Left lobe of liver (tissue), 2 donors: ENCODE measurements at places on chromosomes 13 and 19. TPM values are rescaled to one million over a fixed set of nuclear protein-coding genes. Genes with fewer than 3 reads are reported as not detected.

- no peak for DNase-seq
Observed at GRCh38 chr13:54018485-54018884, 989.9 kb downstream of the OLFM4 start.

Gene MIA
- total RNA-seq, result 0.43 TPM

DNA sequence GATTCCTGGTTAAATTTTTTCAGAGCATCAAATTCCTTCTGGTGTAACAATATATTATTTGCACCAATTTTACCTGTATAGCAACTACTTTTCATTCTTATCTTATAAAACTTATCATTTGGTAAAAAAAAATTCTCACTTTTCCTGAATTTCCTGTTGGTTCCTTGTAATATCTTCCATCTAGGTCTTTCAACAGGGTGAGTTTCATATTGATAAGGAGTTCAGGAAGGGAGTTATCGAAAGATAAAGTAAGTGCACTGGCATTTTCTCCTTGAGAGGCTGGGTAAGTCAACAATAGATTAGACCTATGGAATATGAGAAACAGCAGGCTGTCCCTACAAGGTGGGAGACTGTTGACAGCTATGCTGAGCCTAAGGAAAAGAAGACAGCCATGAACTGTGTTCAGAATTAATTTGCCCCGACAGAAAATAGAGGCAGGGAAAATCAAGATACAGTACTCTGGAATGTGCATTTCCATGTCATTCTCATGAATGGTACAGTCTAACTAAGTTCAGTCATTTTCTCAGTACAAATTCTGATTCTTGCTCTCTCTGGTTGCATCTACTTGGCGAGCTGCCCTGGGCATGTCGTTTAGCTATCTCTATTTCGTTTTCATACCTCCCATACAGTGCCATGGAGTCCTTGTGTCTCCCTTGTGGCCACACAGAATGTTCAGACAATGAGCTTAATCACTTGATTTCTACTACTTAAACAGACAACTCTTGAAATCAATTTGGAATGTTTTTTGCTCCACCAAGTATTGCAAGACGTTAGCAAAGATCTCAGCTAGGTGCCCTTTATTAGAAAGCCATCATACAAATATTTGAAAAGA is 9.9 kb downstream of the IGFL1 start:
- no peak for DNase-seq

Gene ZNF208
- 0.70 TPM for total RNA-seq

DNA sequence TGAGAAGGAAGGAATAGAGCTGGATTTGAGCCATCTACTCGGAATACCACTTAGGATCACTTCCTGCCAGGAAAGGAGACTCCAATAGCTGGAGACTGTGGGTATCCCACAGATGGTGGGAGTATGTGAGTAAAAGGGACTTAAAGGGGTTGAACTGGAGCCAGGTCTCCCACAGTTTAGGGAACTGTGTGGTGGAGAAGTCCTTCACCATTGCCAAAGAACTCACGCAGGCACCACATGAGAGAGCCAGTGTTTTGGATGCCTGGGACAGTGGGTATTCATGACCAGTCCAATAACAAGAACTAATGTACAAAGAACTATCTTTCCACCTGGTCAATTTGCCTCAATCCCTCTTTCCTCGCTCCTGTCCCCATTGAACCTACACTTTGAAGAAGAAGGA is 24.4 kb upstream of the MYCBP2 start:
- no peak for DNase-seq

DNA sequence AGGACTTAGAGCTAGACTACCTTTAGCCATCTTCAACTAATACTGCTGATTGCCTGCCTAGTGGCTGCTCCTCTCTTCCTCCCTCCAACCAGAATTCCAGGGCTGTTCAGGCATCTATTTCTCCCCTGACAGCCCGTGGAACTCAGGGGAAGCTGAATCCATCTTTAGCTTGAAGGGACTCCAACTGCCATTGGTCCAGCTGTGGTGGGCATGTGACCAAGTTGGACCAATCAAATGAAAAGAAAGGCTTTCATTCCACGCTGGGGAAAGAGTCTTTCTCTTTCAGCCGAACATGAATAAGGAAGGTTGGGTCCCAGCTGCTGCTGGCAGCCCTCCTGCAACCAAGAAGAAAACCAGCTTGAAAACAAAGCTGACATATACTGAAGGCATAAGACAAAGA is 168.5 kb upstream of the OBI1 start:
- no peak for DNase-seq

Gene PLK5
- not detected for total RNA-seq

DNA sequence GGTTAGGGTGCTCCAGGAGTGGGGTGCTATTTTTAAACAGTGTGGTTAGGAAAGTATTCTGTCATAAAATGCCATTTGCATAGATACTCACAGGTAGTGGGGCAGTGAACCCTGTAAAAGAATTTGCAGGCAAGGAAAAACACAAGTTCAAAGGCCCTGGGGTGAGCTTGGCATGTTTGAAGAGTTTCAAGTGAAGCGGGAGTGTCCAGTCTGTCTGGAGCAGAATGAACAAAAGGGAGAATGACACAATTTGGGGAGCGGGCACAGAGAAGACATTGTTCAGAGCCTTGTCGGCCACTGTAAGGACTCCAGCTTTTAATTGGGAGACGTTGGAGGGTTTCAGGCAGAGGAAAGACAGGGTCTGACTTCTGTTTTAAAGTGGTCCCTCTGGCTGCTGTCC is 2.8 kb downstream of the GRWD1 start:
- DNase-seq, result no peak

- DNase-seq, result no peak
Observed at GRCh38 chr13:23630349-23631093, 60.3 kb downstream of the TNFRSF19 start.

Gene UQCRFS1
- total RNA-seq, result 26.9 TPM

DNA sequence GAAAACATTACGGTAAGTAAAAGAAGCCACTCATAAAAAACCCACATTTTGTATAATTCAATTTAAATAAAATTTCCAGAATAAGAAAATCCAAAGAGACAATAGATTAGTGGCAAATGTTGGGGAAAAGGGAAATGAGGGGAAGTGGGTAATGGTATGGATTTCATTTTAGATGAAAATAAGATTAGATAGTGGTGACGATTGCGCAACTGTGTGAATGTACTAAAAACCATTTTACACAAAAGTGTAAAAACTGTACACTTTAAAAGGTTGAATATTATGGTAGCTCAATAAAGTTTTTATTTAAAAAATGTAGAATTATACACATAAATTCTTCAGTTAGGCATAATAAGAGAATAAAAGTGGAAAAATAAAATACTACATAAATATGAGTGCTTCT is 3.7 kb downstream of the MBD3L1 start:
- DNase-seq, result no peak

DNA sequence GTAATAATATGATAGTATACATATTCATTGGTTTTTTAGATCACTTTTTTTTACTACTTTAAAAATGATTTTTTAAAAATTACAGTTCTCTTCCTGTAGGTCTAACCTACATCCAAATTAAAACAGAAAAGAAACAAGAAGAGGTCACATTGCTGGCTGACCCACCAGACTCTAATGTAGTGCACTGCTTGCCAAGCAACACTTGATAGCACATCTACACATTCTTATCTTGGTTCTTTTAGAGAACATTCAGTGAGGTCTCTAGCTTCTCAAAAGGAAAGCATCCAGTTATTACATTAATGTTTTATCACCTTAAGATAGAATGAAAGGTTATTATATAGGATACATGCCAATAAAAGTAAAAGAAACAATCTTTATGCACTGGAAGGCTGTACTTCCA is 35.6 kb downstream of the NDFIP2 start:
- no peak for DNase-seq

Gene KCNRG
- not detected for total RNA-seq

- peak; percentile 93 for DNase-seq
Observed at GRCh38 chr19:2775556-2776430, 7.3 kb downstream of the SGTA start.

Gene REEP6
- total RNA-seq, result 118 TPM

- DNase-seq, result peak; percentile 68
Observed at GRCh38 chr19:28633319-28634018, 579.5 kb downstream of the UQCRFS1 start.

DNA sequence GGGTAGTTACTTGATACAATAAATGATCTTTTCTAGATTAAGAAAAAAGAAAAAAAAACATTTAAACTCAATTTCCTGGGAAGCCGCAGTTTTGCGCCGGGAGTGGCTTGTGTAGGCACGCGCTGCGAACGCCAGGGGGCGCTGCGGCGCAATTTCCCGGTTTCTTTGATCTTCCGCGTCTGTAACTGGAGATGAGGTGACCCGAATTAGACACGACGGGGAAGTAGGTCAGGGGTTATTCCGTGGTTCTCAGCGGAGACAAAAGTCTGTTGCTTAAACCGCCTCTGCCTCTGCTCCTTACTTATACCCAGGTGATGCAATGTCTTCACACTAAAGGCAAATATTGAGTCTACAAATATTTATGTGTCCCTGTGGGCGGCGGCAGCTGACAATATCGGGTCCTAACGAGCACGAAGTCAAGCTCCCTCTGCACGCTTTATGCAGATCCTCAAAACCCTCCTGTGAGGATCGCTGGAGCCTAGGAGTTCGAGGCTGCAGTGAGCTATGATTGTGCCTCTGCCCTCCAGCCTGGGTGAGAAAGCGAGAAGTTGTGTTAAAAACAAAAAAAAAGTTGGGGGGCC is 15.2 kb downstream of the STXBP2 start:
- DNase-seq, result peak; percentile 89

DNA sequence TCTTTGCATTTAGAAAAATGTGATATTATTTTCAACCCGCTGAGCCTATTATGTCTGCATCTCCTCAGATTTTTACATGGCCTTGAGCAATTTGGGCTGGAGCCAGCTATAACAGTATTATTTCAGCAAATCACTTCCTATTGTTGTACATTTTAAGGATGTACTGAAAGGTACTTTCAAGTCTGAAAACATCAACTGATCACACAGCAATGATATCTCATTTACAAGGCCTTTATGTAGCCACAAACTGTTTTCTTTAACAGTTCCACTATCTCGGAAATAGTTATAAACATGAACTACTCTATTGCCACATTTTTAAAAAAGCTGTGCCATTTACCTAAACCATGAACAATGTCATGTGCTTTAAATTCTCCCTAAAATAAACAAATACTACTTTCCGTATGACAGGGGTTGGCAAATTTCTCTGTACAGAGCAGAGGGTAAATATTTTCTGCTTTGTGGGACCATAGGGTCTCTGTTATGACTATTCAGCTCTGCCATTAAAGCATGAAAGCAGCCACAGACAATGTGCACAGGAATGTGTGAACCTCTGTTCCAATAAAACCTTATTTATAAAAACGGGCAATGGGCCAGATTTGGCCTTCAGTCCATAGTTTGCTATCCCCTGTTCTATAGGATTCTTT is 560.4 kb downstream of the GPC6 start:
- no peak for DNase-seq

DNA sequence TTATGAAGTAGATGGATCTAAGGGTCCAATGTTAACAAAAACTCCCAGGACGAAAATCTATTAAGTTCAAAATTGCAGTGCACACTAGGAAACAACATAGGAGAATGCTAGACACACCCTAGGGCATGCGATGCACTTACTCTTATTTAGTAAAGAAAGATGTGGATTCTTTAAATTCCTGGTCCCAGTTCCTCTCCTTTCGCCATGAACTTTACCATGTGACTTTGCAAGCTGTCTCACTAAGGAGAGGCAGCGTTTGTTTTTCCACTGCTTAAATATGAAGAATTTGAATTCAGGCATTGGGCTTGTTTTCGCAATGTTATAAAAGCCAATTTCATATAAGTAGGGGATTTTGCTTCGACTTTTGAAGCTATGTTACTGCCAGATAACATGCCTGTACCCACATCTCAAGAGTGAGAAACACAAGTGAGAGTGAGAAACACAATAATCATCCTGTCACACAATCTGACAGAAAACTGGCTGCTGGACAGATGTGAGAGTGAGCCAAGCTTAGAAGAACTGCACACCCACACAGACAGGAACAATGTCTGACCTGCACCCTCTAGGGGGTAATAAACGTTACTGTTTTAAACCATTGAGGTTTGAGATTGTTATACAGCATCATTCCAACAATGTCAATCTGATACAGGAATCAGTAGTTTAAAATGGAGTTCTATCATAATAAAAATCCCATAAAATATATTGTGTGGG is 1308.4 kb downstream of the SLITRK5 start:
- DNase-seq, result no peak

- DNase-seq, result no peak
Observed at GRCh38 chr19:22052644-22053013, 345 bp downstream of the ZNF257 start.
